ENCODE measurements at places on chromosomes 2 and 18.

- DNase-seq = no peak
Observed at GRCh38 chr2:71156573-71156972, 26.1 kb downstream of the MPHOSPH10 start.

DNA sequence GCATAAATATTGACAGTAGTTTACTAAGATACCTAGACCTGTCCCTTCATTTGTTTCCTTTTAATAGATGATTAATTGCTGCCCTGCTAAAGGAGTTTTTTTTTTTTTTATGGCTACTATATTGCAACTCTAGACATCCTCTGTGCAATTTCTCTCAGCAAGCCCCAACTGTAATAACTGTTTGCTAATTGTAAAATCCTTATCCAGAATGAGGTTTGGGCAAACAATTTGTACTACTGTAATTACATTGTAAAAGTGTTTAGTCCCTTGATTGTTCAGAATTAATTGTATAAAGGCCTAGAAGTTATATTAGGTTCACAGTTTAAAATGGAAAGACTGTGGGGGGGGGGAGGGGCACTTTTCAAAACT is 3.7 kb upstream of the MEIS1 start:
- no peak for DNase-seq

DNA sequence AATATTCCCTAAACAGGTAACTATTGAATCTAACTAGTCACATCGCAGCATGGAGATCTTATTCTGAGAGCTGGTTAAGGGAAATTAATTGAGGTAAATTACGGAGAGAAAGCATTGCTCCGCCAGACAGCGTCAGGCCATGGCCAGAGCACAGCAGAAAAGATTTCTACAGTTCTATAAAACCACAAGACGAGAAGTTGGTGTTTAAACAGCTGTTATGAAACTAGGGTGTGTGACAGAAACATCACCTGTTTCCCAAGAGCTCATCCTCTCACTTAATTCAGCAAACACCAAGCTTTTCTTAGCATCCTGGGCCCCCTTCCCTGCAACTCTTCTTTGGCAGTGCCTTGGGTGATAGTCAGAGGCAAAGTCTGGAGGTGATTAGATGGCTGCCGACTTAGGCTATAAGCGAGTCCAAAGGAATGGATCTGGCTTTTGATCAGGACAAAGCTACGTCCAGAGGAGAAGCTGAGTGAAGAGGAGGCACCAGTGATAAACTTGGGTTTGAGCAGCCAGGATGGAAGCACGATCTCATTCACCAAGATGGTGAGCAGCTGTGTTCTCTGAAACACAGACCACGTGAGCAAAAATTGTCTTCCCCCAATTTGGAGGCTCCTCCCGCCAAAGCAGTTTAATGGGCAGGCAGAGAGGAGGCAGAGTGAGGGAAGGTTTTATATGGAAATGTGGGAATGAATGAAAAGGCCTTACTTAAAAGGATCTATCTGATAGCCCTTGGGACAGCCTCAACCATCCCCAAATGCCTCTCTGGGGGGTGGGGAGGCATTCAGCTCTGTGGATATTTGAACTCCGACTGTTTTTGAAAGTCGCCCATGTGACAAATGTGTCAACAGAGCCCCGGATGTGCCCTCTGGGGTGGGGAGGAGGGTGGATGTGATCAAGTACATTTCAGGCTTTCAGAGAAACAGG is 57.8 kb downstream of the PKDCC start:
- DNase-seq = peak; percentile 81

DNA sequence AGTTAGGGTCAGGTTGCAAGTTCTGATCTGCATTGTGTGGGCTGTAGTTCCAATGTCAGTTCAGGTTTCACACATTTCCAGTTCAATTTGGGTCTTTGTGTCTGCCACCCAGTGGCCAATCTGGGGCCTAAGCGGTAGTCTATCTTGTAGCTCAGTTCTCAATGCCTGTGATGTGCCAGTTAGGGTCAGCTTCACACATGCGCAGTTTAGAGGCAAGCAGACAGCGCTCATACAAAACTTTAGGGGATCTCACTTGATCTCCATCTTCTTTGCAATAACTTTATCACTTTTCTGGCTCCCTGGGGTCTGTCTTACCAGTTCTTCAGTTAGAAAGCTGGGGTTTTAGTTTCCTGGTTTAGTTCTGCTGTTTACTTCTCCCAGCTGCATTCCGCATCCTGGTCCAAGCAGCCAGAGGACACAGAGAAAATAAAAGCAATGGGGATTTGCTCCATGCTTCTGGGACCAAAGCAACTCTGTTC is 11.0 kb upstream of the ZNF24 start:
- DNase-seq = peak; percentile 69

DNA sequence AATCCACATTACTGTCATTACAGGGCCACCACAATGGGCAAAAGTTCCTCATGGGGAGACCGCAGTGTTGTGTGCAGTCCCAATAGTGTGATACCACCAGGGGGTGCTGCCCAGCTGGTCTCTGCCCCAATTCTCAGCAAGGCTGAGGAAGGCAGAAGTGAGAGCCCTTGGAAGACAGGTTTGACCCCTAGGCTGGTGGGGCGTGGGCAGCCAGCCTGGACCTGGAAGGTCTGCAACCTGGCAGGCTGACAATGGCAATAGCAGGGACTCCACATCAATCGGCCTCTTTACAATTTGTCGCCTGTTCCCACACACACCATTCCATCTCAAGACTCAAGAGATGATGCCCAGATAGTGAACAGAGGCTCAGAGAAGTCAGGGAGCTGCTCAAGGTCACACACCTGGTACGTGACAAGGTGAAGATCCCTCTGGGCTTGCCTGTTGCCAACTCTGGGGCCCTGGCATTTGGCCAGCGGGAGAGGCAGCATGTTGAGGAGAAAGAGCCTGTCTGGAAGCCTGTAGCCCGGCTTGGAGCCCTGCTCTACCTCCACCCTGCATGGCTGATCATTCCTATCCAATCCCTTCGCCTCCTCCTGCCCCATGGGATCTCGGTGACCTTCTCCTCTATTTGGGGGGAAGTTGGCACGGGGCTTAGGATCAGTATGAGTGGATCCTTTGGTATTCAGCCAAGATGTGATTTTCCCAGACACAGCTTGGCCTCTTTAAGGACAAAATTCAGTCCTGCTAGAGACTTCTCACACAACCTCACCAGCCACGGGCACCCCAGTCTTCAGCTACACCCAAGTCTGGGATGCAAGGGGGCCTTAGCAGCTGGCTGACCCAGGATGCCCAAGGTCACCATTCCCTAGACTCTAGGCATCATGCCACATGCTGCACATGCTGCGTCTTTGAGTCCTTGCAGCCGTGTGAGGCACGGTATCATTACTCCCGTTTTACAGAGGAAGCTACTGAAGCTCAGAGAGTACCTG is 2.9 kb upstream of the ATOH8 start:
- DNase-seq = peak; percentile 81

DNA sequence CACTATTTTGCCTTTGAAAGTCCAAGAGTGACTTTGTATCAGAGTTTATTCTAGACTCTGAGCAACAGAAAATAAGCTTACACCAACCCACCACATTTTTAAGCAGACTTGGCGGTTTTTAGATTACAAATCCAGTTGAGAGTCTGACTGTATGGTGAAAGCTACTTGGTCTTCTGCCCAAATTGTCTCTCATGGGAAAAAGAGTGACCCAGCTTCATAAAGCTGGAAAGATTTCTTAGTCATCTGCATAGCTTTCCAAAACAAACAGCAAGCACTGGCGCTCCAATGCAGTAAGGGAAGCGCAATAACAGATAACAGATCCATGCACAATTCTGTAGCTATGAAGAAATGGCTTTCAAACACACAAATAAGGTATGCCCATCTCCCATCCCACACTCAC is 7.1 kb downstream of the DSG1 start:
- no peak for DNase-seq

DNA sequence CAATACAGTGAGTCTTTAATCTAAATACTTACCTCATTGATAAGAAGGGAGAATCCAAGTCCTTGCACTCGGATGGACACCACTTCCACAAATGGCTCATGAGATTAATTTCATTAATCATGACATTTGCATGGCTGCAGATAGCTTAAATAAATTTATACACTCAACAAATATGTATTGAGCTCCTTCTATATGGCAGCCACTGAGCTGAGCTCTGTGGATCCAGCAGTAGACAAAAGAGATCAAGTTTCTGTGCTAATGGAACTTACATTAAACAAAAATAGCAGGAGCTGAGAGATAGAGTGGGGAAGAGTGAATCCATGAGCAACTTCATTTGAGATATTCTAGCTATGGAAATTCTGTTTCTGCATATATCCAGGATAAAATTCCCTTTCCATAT is 44.4 kb downstream of the RAB27B start:
- DNase-seq = no peak

- no peak for DNase-seq
Observed at GRCh38 chr2:30989746-30990145, 148.5 kb downstream of the GALNT14 start.

- DNase-seq = no peak
Observed at GRCh38 chr18:57715671-57716070, 87.4 kb downstream of the ATP8B1 start.

DNA sequence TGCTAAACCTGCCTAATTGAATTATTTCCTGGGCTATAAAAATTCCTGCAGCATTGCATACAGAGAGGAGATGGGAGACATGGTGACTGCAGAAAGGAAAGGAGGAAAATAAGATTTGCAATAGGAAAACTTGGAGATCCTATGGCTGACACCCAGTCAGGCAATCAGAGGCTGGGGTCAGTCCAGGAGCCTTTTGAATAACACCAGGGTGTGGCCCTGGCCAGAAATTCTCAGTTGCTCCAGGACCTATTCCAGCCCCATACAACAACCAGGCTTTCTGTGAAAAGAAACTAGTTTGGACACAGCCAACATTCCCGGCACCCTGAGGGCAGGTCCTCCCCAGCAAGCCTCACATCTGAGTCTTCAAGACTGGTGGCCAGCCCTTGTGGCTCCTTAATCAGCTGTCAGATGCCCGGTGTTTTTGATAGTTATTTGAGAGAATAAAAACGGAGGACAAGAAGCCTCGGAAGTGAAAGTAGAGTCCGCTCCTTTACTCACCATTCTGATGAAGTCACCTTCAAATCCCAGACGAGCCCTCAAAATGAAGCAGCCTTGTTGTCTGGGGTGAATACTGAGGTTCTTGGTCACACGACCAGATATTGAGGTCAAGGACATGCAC is 31.1 kb upstream of the GMCL1 start:
- peak; percentile 49 for DNase-seq

DNA sequence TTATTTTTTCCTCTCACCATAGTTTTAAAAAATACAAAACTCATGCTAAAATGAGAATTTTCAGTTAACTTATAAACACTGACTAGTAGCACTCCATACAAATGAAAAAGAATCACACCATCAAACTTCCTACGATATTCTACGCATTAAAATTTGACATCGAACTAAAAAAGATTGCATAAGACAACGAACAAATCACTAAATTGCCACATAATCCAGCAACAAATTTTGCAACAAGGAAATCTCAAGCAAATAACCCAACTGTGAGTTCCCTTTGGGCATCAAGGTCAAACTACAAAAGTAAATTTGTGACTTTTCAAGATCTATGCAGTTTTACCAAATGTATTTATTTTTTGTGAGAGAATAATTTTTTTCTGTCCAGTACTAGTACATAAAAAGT is 1.5 kb downstream of the MAP3K2 start:
- no peak for DNase-seq

- DNase-seq = no peak
Observed at GRCh38 chr2:170743530-170744239, 26.5 kb upstream of the ERICH2 start.

DNA sequence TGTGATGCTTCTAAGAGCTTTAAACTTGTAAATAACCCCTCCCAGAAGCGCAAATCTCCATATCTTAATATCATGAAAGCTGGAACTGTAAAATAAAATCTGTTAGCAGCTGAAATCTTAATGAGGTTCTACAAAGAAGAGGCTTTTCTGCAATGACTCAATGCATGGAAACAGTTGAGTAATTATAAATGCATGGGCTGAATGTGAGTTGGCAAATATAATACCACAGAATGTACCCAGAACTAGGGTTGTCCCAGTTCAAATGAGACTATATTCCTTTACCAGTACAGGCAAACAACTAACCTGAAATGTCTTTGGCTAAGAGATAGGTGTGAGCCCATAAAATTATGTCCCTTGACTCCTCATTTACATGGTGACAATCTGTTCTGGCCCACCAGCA is 52.9 kb downstream of the SATB2 start:
- DNase-seq = no peak

- DNase-seq = no peak
Observed at GRCh38 chr18:7272311-7273049, 41.6 kb downstream of the LRRC30 start.

GRCh38 chr18:3340015-3340681 is 78.2 kb downstream of the MYL12B start:
- no peak for DNase-seq

GRCh38 chr2:148643421-148643820 is 1.1 kb upstream of the EPC2 start:
- DNase-seq = no peak

DNA sequence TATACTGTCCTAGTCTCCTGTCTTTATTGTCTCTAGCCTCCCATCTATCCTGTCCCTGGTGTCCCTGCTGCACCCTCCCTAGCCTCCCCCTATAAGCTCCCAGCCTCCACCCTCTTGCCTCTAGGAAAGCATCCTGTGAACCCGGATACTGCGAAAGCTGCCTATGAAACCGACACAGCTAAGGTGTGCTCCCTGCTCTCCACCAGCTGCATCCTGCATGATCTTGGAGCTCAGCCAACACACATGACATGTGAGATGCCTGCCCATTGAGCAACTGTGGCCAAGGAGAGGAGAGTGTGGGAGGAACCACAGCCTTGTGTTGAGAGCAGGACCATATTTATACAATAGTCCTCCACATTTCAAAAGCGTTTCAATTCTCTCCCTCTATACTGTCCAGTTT is 187.1 kb downstream of the ZBTB7C start:
- no peak for DNase-seq

- no peak for DNase-seq
Observed at GRCh38 chr2:53527056-53527455, 240.5 kb upstream of the CHAC2 start.

- no peak for DNase-seq
Observed at GRCh38 chr2:218720048-218721041, 9.7 kb downstream of the TTLL4 start.

DNA sequence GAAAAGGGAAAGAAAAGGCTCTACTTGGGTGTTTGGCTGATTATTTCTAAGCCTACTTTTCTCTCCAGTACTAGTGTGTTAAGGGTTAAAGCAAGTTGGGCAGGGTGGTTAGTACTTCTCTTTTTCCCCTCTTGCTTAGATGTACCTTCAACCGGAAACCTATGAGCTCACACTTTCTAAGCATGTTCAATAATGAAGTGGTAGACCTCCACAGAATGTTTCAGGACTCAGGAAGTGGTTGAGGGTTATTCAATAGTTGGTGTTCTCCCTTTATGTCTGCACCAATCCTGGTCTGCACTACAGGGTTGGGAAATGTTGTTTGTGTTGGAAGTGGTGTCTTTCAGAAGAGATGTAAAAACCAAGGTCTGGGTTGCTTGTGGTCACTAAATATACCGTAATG is 137.1 kb downstream of the ZEB2 start:
- no peak for DNase-seq

- no peak for DNase-seq
Observed at GRCh38 chr2:219744066-219744465, 116.6 kb downstream of the SLC4A3 start.

- no peak for DNase-seq
Observed at GRCh38 chr2:39608686-39609441, 56.9 kb upstream of the TMEM178A start.

DNA sequence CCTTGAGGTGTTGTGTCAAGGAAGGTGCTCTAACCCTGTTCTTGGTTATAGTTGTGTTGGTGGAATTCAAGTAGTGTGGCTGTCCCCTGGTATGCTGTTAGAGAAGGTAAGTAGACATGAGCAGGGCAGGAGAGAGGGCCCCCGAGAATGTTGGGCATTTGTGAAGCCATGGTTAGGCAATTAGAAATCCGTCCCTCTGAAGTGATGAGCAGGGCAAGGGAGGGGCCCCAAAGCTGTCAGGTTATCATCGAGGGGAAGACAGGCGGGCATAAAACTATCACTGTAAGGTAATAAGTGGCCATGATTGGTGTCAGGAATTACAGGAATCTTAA is 5.2 kb downstream of the XRCC5 start:
- no peak for DNase-seq
